ENCODE measurements at places on chromosomes 16 and 17.

GRCh38 chr16:14325502-14326401, 254.6 kb downstream of the MRTFB start:
- no peak for DNase-seq

GRCh38 chr16:49632795-49633184, 223.1 kb downstream of the ZNF423 start:
- DNase-seq = no peak

GRCh38 chr17:9878356-9878755, 26.7 kb downstream of the RCVRN start:
- no peak for DNase-seq

DNA sequence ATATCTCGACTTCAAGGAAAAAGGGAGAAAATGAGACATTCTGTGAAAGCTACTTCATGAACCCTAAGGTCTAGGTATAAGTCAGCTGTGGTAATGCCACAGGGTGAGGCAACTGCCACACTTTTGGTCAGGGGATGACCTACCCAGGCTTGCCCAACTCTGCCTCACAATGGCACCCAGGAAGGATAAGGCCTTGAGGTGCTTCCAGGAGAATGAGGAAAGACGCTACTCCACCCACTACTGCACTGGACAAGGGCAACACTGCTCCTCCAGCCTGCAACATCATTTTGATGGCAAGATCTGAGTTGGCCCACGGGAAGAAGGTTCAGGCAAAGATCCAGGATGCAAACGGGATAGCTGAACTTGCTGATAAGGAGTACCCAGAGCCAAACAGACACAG, 22.0 kb upstream of the GFOD2 start:
- DNase-seq = no peak

DNA sequence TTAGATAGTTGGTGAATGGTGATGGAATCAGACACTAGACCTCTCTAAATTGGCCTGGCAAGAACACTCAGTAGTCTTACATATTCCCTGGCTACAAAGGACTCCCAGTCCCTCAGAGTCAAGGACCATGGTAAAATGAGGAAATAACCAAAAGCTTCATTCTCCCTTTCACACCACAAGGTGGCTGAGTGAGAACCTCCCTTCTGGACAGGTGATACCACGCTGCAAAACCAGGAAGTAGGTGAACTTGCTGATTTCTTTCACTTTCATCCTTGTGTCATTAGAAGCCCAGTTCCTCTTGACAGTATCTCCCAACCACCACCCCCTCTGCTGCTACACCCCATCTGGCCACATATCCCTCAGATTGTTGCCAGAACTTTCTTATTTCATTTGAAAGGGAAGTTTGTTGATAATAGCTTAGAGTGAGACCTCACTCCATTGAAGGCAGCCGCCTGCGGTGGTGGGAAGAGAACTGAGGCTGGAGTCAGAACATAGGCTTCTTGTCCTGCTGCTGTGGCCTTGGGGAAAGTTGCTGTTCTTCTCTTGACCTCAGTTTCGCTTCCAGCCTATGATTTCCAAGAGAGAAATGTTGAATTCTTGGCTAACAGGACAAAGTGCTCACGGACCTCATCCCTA, 290.6 kb upstream of the CCL2 start:
- no peak for DNase-seq

DNA sequence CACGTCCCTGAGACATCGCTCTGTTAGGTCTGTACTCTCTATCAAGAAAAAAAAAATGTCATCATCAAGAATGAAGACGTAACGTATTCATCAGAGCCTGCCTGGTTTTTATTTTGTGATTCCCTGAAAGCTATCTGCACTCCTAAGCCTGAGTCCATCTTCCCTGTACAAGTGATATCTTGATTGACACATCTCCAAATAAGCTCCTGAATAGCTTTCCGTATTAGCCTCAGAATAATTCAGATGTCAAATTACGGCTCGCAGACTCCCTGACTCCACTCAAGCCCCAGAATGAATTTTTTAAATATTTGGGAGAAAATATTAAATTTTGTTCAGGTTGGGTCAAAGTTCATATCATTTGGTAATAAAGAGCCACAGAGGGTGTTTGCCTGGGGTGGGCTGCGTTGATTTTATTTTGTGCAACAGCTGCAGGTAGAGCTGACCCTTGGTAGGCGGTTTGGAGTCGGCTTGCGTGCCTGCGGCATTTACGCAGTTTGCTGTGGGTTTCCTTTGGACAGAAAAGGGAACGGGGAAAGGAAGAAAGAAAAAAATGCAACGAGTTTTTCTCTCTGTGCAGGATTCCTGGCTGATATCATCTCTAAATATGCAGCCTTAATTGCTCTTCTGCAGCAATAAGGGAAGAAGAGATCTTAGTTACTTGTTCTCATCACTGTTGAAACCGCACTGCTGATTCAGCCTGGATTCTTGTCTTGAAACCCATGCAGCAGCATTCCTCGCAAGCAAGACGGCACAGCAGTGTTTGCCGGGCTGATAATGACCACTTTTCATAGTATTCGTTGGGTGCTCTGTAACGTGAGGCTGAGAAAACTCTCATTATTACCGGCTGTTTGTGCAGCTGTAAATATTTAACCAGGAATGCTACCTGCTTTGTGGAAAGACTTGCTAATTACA, 114.7 kb downstream of the IRX3 start:
- no peak for DNase-seq

DNA sequence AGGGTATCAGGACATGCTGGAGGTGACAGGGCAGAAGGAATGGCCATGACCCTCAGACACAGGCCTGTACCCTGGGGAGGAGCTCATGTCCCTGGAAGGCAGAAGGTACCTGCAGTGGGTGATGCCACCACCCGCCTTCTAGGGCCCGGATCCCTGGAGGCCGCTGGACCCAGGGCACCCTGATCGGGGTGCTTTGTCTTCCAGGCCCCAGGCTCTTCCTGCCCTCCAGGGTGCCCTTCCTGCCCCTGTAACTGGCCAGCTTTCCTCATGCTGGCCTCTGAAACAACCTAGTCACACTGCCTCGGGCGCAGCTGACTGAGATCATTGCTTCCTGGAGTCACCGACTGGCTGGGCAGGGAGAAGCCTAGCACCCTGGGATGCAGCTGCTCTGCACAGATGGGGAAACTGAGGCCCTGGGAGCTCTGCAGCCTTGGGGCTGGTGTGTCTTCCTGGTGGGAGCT, 5.8 kb downstream of the ADCY7 start:
- DNase-seq = no peak

- DNase-seq = no peak
Measured at GRCh38 chr17:50275279-50275678, 1.0 kb downstream of the TMEM92 start.

DNA sequence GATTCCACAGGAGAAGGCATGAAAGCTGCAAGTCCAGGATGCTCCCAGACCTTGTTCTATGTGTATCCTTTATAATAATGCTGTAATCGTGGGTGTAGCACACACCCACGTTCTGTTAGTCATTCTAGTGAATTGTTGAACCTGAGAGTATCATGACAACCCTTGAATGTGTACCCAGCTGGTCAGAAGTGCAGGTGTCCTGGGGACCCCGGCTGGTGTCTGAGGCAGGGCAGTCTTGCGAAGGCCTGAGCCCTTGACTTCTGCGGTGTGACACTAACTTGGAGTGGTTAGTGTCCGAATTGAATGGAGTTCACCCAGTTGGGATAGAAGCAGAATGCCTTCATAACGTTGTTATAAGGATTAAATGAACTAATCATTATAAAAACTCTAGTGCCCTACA, 218.0 kb upstream of the TNRC6C start:
- DNase-seq = no peak

GRCh38 chr17:284676-285355, 67.8 kb downstream of the RPH3AL start:
- DNase-seq = no peak

DNA sequence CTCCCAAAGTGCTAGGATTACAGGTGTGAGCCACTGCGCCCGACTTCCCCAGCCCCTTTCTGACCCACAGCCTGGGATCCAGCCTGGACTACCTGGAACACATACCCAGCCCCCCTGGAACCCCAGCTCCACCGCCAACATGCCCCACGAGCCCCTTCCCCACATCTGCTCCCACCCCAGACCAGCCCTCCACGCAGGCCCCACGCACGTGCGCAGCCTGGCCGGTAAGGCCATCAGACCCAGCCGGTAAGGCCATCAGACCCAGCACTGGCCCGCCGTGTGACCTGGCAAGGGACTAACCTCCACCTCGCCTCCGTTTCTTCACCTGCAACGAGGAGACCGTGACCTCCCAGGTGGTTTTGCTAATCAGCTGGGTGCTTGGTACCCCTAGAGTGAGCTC, 46.5 kb downstream of the RPH3AL start:
- no peak for DNase-seq

- no peak for DNase-seq
Measured at GRCh38 chr16:12084436-12084835, 107.9 kb downstream of the SNX29 start.

DNA sequence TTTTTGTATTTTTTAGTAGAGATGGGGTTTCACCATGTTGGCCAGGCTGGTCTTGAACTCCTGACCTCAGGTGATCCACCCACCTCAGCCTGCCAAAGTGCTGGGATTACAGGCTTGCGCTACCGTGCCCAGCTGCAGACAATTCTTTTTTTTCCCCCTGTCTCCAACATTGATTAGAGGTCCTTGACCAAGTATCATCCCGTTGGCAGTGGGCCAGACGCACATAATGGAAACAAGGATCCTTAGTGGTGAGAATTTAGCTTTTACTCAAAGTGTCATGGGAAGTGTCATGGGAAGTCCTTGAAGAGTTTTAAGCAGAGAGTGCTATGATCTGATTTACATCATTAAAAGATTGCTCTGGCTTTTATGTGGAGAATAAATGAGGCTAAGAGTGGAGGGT, 2.1 kb upstream of the FBXO47 start:
- no peak for DNase-seq

- DNase-seq = no peak
Measured at GRCh38 chr16:81480606-81481206, 36.1 kb downstream of the CMIP start.

- DNase-seq = no peak
Measured at GRCh38 chr17:82718986-82719685, 2.6 kb downstream of the FN3KRP start.

GRCh38 chr17:64326420-64327054, 63.5 kb upstream of the TEX2 start:
- no peak for DNase-seq

- DNase-seq = no peak
Measured at GRCh38 chr17:67506966-67507365, 129.9 kb downstream of the PITPNC1 start.

GRCh38 chr17:6458460-6458950, 14.2 kb downstream of the PIMREG start:
- DNase-seq = no peak

DNA sequence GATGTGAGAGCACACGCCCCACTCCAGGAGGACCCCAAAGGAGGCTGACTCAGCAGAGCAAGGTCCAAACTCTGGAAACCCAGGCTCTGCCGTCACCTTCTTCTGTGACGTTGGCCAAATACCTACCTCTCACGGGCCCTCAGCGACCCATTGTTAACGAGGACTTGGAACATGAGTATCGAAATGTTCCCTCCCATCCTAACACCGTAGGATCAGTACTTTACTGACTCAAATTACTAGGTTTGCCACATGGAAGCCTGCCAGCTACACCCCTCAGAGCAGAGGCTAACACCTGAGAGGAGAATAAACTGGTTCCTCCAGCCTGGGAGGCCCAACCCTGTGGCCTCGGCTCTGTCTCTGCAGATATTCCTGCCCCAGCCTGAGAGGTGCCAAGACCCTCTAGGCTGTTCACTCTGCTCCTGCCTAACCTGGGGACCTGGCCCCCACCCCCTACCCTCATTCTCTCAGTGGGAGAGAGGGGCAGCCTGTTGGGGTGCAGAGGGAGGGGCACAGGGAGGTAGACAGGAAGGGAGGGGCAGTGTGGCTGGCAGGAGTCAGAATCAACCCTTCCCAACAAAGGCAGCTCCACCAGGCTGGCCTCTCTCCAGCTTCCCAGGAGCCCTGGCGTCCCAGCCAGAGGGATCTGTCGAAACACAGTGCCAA, 4.4 kb downstream of the PITPNM3 start:
- DNase-seq = no peak

- no peak for DNase-seq
Measured at GRCh38 chr16:88455610-88456355, 2.7 kb downstream of the ZFPM1 start.

GRCh38 chr16:84103678-84104077, 13.1 kb downstream of the MBTPS1 start:
- no peak for DNase-seq

GRCh38 chr16:55482056-55482455, 3.1 kb downstream of the MMP2 start:
- no peak for DNase-seq

DNA sequence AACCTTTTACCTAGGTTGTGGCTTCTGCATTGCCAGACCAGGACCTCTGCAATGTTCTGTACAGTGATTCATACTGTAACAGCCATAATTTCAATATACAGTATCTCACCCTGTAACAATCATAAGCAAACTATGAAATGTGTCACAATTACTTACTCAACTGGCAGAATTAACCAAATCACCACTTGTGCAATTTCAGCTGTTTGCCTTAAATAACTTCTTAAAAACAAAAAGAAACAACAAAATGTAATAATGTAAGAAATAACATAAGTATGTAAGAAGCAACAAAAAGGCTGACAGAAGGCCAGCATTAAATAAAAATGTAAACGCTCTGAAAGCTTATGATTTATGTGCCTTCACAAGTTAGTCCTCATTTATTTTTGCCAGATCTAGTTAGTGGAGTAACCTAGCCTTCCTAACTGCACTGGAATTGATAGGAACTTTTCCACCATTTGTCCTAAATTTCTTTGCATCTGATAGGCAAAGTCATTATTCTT, 96.9 kb downstream of the SKAP1 start:
- no peak for DNase-seq

DNA sequence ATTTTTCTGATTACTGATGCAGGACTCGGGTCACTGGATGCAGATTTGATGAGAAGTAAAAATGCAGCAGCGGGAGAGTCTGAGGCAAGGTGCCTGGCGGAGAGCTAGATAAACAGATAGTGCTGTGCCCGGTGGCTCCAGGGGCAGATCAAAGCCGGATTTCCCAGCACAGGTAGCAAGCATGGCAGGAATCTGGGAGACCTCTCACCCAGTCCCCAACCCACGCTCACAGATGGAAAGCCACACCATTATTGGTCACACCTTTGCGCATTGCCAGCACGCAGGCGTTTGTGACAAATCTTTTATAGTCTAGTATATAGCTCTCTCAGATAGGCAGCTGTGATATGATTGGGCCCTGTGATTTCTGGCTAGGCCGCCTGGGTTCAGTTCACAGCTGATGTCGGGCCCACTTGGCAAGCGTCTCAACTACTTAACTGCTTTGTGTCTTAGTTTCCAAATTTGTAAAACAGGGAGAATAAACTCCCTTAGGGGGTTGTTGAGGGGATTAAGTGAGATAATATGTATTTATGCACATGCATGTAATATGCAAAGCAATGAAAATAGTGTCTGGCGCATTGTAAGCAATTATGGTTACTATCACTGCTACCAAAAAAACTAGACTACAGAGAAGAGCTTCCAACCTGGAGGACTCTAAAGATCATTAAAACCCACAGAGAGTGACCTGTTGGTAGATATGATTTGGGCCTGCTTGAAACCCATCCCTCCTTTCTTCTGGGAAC, 42.0 kb upstream of the NFAT5 start:
- DNase-seq = no peak

DNA sequence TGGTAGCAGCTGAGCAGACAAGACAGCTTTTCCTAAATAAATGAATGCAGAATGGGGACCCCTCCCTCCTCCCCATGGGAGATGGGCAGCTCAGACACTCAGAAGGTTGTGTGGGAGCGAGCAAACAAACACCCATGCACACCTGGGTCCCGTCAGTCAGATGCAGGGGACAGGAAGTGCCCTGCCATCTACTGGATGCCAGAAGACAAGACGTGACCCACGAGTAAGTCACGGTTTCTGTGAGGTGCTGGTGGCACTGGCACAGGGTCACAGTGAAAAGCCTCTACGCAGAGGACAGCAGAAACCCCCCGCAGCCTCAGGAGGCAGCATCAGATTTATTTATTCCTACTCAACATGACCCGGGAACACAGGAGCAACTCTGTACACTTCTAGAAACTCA, 8.4 kb downstream of the HBQ1 start:
- no peak for DNase-seq
